Stimulated activated CD8-positive, alpha-beta memory T cell treated with anti-CD3 and anti-CD28 coated beads, Interleukin-15, amount 100 ng/mL, for 24 hours (primary cell): ENCODE measurements at places on chromosomes 6 and 20.

- no peak for DNase-seq
Observed at GRCh38 chr6:66508433-66508832, 801.4 kb upstream of the EYS start.

- no peak for DNase-seq
Observed at GRCh38 chr20:60627751-60628565, 624.1 kb upstream of the CDH4 start.

- no peak for DNase-seq
Observed at GRCh38 chr6:168242111-168242939, 77.3 kb downstream of the DACT2 start.

DNA sequence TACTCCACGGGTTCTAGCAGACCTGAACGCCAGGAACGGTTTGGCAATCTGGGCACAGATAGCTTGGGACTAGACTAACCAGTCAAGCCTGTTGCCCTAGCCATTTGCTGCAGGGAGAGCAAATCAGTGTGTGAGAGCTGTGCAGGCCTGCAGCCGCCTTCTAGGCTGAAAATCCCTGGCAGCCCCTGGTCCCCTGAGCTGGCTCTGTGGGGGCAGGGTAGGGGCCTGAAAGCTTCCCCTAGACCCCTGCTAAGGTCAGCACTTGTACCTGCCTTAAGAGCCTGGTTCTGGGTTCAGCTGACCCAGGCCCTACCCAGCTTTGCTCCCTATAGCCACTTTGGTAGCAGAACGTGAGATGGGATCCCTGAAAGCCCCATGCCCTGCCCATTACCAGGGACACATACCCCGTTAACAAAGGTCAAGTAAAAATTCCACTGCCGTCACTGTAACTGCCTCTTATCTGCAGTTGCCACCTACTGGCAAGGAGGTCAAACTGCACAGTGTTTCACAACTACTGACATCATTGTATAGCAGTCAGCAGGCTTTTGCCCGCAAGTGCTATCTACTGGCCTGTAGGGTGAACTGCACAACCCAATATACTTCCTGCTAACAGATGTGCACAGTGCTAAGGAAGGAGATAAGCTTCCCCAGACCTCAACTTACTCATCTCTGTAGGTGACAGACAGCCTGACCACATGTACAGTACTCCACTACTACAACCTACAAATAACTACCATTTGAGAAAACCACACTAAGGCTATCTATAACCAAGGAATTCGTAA is 95.1 kb upstream of the OLIG3 start:
- no peak for DNase-seq
